Left ventricle myocardium superior (tissue), 1 donor: ENCODE measurements at places on chromosomes 13 and 19. TPM values are rescaled to one million over a fixed set of nuclear protein-coding genes. Genes with fewer than 3 reads are reported as not detected.

DNA sequence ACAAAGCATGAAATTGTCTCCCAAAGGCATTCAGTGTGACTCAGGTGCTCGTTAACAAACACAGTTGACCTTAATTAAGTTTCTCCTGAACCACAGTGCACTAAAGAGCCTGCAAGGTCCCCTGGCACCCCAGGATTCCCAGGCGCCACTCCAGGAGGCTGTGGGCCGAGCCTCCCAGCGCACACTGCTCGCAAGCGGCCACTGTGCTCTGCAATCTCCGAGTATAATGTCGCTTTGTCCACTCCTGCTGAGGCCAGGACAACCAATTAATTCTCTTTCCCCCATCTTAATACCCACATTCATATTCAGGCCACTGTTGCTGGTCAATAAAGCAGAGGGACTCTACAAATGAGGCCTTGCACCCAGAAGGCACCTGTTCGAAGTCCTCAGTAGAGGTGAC lies 8.8 kb downstream of the RAB20 start:
- DNase-seq, result no peak

GRCh38 chr19:4776436-4777211 lies 14.9 kb upstream of the FEM1A start:
- DNase-seq, result no peak

DNA sequence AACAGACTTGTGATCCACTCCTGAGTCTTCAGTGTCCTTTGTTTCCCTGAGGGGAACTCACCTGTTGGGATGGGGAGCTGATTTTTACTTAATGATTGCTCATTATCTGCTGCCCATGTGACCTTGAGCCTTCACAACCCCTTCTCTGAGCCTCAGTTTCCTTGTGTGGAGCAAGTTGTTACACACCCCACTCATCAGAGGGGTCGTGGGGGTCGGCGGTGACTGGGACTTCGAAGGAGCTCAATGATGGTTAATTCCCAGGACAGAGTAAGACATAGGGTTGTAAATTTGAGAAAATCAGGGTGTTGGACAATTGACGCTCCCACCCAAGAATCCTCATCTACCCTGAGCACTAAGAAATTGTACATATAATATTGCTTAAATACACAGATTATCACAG lies 13.5 kb downstream of the LILRA5 start:
- no peak for DNase-seq

Gene ZNF90
- 0.59 TPM for total RNA-seq

Gene TLE2
- total RNA-seq, result 66.5 TPM

- no peak for DNase-seq
Measured at GRCh38 chr19:18435178-18435841, 2.6 kb downstream of the ISYNA1 start.

Gene FUT2
- not detected for total RNA-seq

GRCh38 chr19:22517496-22518411 lies 95.6 kb upstream of the ZNF98 start:
- DNase-seq, result no peak

DNA sequence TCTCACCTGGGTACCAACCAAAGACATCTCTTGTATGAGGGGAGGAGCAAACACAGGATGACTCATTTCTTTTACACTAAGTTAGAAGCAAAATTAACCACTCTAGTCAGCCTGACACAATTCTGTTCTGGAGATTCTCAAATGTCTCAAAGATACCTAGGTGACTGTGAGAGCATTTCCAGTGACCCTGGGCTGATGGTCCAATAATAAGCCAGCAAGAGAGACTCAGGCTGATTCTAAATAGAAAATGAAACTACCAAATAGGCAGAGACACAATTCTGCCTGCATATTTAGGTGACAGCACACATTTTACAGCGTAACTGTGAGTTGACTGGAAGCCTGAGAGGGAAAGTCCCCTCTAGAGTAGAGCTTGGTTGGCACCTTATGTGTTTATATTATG lies 16.3 kb downstream of the ZNF91 start:
- DNase-seq, result no peak

DNA sequence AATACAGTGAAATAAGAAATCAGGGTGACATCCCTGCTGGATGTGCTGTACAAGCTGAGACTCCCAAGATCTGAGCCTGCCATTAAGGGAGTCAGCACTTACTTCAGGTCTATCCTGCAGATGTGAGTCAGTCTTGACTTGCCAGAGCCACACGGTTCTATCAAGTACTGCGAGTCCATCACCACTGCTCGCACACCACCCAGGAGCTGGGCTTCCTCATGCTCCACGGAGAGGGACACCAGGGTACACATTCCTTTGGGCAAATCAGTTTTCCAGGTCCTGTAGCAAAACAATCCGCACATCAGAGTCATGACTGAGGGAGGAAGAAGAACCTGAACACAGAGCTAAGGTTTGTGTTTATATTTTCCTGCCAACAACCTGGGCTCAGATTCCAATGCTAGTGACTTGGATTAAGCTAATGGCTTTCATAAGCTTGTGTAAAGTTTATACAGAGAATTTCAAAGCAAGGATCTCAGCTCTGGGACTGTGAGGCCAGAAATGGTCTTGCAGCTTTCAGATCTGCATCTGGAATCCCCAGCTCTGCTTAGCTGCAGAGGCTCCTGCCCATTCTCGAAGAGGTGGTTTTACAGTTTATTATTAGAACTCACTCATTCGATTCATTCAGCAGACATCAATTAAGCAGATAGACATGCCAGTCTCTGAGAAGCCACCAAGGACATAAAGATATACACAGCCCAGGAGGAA lies 90.6 kb downstream of the KL start:
- no peak for DNase-seq
